Breast epithelium (tissue), 4 donors: ENCODE measurements at places on chromosomes 4 and X.

DNA sequence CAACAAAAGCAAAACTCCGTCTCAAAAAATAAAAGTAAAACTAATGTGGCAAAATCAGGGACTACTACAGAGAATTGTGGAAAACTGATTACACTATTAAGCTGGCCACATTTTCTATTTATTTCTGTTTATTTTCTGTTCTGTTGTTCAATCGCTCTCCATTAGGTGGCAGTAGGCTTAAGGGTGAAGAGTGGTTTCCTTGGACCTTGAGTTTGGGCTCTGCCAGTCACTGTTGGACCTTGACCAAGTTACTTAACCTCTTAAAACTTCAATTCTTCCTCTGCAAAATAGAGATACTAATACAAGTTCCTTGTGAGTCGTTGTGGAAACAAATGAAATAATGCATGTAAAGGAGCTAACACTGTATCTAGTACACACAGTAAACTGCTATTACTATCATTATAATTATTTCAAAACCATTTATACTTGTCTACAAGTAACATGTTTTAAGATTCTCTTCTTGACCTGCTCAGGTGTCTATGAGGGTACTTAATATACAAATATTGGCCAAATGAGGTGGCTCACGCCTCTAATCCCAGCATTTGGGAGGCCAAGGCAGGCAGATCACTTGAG is 15.2 kb downstream of the HSD17B11 start:
- no peak for DNase-seq

- no peak for DNase-seq
Measured at GRCh38 chr4:11765849-11766453, 337.3 kb upstream of the HS3ST1 start.

GRCh38 chr4:108450236-108450898 is 170.0 kb upstream of the RPL34 start:
- DNase-seq = no peak

GRCh38 chr4:119068529-119068962 is 67.1 kb upstream of the MYOZ2 start:
- DNase-seq = peak; percentile 29

- no peak for DNase-seq
Measured at GRCh38 chr4:79574741-79575451, 166.9 kb upstream of the GK2 start.

DNA sequence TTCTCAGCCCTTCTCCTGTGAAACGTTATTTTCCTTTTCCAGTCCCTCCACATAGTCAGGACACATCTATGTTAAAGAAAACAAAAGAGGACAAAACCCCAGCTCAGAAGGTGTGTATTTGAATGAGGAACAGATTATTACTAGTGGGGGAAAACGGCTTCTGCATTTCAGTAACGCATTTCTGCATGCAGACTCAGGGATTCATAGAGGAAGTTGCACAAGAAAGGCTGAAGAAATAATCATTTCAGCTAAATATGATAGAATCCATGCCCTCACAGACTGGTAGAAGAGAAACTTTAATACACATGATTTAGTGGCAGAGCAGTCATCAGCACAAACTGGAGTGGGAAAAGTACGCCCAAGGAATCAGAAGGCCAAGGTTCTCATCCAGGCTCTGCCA is 270.8 kb upstream of the FGF13 start:
- DNase-seq = no peak

DNA sequence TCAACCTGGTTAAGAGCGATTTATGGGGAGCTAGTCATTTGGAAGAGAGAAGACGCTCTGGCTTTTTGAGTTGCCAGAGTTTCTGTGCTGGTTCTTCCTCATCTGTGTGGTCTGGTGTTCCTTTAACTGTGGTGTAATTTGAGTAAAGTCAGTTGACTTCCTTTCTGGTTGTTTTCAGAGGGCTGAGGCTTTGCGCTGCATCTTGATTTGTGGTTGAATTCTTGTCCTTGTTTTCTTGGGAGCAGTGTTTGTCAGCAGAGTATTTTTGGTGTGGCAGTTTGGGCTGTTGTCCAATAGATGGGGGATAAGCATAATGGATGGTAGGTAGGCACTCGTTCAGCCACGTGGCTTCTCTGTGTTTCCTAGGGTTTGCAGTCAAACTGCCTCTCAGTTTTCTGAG is 2143.2 kb upstream of the TENM3 start:
- no peak for DNase-seq

DNA sequence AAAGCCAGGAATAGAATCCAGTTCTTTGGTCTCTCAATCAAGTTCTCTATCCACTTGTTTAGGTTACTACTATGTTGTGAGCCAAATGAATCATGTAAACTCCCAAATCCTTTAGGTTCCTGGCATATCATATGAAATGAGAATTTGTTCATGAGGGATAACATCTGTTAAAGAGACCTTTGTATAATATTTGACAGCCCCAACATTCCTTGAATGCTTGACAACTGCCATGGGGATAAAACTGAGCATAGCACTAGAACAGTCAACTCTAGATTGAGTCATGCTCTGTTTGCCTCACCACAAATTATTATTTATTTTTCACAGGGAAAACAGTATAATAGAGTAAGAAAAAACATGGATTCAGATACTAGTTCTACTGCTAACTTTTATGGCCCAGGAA is 93.3 kb downstream of the NAA11 start:
- DNase-seq = no peak
